ENCODE measurements at places on chromosomes 4 and X.
A peak's percentile ranks its signal among the peaks of the same experiment; 100 is the strongest.

DNA sequence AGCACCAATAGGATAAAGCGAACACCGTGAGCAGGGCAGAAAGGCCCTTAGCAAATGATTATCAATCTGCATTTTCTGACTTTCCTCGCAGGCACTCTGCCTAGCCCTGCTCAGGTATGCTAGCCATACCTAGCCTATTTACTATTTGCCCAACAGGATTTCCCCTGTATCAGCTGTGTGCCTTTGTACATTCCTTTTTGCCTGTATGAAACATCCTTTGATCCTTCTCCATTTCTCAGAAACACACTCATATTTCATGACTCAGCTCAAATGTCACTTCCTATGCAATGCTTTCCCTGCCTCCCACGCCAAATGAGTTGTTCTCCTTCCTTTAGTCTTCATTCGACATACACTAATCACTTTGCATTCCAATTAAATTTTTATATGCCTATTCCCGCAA lies 37.2 kb downstream of the PCDH7 start:
- DNase-seq = no peak

DNA sequence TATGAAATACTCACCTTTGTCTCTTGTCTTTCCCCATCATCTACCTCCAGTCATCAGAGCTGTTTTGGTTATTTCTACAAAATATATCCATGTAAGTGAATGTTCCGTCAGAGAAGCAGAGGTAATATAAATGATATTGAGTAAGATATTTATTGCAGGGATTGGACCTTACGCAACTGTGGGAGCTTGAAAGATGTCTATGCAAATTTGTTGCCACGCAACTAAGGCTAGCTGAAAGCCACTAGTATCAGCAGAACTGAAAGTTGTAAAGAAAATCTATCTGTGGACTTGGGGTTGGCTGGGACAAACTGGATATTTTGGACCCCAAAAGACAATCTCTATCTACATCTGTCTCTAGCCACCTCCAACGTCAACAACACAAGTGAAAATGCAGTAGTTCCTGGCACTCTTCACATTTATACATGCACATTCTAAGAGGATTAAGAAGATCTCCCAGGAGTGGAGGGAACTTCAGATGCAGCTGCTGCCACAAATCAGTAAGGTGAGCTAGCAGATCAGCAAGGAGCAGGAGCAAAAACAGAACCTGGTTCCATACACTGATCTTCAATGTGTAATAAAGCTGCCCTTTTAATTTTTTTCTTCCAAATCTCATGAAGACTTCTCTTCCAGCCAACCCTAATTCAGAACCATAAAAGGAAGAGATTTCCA lies 8.5 kb upstream of the CCSER1 start:
- DNase-seq = no peak

DNA sequence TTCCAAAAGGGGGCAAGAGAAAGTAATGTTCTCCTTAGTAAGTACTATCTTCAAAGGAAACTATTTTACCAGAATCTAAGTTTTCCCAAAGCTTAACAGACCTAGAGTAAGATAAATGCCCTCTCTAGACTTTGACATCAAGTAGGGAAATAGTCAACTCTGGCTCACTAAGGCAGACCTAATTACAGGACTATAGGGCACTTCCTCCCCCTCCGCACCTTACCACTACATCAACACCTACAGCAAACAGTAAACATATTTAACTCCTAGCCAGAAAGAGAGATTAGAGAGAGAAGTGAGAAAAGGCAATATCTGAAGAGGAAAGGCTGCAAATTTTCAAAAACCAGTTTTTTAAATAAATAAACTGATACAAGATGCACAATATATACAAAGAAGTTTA lies 60.4 kb downstream of the CNOT6L start:
- no peak for DNase-seq

GRCh38 chr4:7908668-7909067 lies 31.0 kb downstream of the AFAP1 start:
- DNase-seq = no peak

GRCh38 chr4:108370291-108371141 lies 201.8 kb upstream of the LEF1 start:
- DNase-seq = no peak

GRCh38 chr4:113593400-113594230 lies 167.9 kb downstream of the CAMK2D start:
- DNase-seq = no peak

- DNase-seq = no peak
Observed at GRCh38 chrX:129781680-129782495, 2.1 kb downstream of the SASH3 start.

- DNase-seq = no peak
Observed at GRCh38 chrX:110219920-110220319, 98.0 kb downstream of the AMMECR1 start.

DNA sequence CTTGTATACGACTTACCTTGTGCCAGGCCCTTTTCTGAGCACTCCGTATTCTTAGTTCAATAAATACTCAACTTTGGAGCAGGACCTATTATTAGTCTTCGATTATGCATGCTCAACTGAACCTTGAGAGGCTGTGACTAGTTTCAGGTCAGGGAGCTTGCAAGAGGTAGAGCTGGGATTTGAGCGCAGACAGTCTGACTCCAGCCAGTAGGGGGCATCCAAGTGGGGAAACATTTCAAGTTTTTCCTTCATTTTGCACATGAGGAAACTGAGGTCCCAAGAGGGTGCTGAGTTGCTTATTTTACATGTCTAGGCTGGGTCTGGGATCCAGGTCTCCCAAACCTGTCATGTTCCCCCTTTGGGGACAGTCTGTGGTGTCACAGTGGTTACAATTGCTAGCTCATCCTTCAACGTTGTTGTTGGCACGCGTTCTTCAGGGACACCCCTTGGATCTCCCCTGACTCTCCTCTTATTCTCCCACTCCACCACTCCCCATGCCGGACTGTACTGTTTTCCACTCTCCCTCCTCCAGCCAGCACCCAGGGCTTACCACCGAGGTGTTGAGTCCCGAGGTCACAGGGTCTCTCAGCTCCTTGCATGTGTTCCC lies 6.7 kb upstream of the PRICKLE3 start:
- no peak for DNase-seq

- DNase-seq = no peak
Observed at GRCh38 chrX:153786669-153787068, 5.8 kb downstream of the SRPK3 start.

GRCh38 chr4:139177869-139178619 lies 1.0 kb upstream of the ELF2 start:
- peak; percentile 89 for DNase-seq

- DNase-seq = no peak
Observed at GRCh38 chr4:101977076-101977475, 186.5 kb downstream of the BANK1 start.

- no peak for DNase-seq
Observed at GRCh38 chr4:86791126-86791525, 58.1 kb downstream of the SLC10A6 start.

DNA sequence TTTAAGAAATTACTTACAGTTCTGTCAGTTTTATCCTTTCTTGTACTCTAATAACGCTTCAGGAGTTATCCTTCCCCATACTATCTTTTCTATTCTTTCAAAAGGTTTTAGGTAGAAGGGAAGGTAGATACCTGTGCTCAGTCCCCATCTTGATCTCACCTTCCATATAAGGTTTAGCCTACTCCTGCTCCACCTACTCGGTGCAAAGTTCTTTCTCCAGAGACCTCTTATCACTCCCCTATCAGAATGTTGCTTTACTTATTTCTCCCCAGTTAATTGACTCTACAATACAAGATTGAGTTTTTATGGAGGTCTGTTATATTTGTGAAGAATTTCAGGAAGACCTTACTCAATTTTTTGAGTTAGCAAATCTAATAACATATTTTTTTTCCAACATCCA lies 33.9 kb downstream of the SPRY1 start:
- DNase-seq = no peak

DNA sequence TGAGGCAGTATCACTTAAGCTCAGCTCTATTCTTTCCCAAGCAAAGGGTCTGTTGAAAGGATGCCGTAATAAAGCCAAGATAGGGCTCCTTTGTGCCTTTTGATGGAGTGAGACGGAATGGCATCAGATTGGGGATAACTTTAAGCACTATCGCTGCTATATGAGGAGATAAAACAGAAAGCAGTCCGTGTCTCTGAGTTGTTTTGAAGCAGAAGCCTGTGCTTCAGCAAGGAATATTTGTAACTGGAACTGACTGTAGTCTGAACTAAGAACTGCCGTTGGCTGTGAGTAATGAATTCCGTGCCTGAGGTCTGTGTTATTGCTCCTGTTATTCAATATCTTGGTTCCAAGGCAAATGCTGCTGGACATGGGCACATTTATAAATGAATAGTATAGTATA lies 297.4 kb downstream of the ANKRD50 start:
- no peak for DNase-seq

GRCh38 chrX:77742788-77743476 lies 43.1 kb downstream of the ATRX start:
- no peak for DNase-seq

- no peak for DNase-seq
Observed at GRCh38 chr4:80035336-80035735, 37.7 kb downstream of the ANTXR2 start.

GRCh38 chrX:151958101-151958500 lies 16.4 kb downstream of the GABRE start:
- DNase-seq = no peak

- DNase-seq = no peak
Observed at GRCh38 chr4:119139311-119139710, 3.7 kb downstream of the MYOZ2 start.

DNA sequence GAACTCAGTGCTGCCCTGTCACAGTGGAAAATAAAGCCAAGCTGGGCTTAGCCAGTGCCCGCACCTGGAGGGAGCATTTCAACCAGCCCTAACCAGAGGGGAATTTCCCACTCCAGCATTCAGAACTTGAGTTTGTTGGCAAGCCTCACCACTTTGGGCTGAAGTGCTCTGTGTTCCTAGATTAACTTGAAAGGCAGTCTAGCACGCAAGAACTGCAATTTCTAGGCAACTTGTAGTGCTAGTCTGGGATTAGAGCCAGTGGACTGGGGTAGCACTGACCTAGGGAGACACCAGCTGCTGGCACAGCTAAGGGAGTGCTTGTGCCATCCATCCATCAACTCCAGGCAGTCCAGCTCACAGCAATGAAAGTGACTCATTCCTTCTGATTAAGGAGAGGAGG lies 1060.6 kb upstream of the GRID2 start:
- DNase-seq = no peak

DNA sequence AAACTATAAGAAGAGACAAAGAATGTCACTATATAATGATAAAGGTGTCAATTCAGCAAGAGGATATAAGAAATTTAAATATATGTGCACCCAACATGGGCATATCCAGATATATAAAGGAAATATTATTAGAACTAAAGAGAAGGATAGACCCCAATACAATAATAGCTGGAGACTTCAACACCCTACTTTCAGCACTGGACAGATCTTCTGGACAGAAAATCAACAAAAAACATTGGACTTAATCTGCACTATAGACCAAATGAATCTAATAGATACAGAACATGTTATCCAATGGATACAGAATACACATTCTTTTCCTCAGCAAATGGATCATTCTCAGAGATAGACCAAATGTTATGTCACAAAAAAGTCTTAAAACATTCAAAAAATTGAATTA lies 327.7 kb downstream of the PPP1R2C start:
- no peak for DNase-seq

DNA sequence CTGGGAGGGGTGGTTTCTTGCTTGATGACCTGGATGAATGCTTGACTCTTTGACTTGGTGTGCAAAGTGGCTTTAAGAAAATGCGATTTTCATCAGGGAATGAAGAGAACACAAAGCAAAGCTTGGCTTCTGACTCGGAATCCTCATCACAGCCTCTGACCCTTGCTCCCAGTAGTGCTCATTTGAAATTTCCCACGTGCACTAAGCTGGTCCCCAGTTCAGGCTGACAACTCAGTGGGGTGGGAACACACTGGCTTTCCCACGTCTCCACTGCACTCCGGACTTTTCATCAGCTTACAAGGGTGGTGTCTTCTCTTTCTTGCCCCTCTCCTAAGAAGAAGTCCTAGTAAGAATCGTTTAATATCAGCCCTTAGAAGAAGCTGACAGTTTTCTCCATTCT lies 53.3 kb downstream of the HCCS start:
- DNase-seq = no peak

GRCh38 chr4:27123769-27124124 lies 263.1 kb downstream of the STIM2 start:
- DNase-seq = no peak

DNA sequence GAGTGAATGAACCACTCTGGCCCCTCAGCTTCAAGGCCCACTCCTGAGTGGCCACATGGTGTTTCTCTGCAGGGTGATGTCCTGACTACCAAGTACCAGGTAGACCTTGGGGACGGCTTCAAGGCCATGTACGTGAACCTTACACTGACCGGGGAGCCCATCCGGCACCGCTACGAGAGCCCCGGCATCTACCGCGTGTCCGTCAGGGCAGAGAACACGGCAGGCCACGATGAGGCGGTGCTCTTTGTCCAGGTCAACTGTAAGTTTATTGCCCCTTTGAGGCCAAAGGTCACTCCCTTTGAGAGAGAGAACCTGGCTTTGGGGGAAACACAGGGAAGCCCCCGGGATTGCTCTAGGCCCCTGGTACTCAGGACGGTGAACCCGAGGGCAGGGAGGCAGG lies 216.0 kb downstream of the AFAP1 start:
- DNase-seq = no peak

GRCh38 chrX:37895795-37896510 lies 48.6 kb upstream of the DYNLT3 start:
- no peak for DNase-seq

- DNase-seq = no peak
Observed at GRCh38 chrX:69203638-69204037, 38.4 kb upstream of the PJA1 start.

DNA sequence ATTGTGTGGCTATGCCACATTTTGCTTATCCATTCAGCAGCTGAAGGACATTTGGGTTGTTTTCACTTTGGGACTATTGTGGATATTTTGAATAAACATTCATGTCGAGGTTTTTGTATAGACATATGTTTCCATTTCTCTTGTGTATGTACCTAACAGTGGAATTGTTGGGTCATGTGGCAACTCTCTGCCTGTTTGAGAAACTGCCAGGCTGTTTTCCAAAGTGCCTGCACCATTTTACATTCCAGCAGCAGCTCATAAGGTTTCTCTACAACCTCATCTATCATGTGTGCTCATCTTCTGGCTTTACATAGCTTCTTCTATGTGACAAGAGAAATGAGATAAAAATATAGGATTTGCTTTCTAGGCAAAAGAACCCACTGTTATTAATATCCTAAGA lies 29.5 kb upstream of the TSPAN5 start:
- DNase-seq = no peak

DNA sequence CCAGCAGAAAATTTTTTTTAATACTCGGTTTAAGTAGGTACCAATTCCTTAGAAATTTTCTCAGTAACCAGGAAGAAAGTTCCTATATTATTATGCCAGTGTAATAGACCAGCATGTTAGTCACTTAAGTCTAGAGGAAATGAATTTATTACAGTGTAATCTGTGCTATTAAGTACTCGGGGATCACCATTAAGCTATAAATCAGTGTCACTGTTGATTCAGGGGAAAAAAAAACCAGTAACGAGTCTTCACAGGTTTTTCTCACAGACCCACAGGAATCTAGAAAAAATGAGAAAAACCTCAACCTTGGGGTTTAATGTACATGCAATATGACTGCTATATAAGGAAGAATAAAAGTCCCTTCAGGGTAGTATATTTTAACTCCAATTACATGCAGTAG lies 138.3 kb upstream of the IL1RAPL2 start:
- DNase-seq = no peak

Measured in stimulated activated CD4-positive, alpha-beta T cell treated with anti-CD3 and anti-CD28 coated beads, Interleukin-15, amount 100 ng/mL, for 48 hours (primary cell).